Stimulated activated CD8-positive, alpha-beta memory T cell treated with anti-CD3 and anti-CD28 coated beads, Interleukin-7, amount 100 ng/mL, for 1 hour (primary cell): ENCODE measurements at places on chromosomes 1 and 21.
A peak's percentile ranks its signal among the peaks of the same experiment; 100 is the strongest.

GRCh38 chr1:181676269-181676668 is 193.0 kb downstream of the CACNA1E start:
- no peak for DNase-seq

DNA sequence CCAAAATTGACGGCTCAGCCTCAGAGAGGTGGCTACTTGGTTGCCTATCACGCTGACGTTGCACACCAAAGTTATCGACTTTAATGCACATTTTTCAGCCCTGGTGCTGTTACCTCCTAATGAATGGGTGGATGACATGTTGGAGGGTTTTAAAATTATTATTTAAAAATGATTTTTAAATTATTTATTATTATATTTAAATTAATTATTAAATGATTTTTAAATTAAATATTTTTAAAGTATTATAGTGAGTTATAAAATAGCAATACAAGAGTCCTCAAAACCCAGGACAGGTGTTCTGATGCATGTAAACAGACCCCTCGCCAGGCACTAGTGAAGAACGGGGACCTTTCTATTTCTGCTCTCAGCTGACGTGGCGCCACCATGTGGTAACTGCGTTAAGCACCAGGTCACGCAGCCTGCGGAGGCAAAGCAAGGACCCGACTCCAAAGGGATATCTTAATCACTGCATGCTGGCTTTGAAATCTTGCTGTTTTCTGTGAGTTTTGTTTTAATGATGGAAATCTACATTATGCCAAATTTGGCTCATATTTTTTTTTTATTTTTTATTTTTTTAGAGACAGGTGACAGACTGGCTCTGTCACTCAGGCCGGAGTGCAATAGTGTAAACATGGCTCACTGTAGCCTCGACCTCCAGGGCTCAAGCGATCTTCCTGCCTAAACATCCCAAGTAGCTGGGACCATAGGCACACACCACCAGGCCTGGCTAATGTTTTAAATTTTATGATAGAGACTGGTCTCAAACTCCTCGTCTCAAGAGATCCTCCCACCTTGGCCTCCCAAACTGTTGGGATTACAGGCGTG is 22.6 kb downstream of the CASP9 start:
- DNase-seq: peak; percentile 13

- no peak for DNase-seq
Measured at GRCh38 chr1:201270616-201271390, 12.5 kb upstream of the PKP1 start.

DNA sequence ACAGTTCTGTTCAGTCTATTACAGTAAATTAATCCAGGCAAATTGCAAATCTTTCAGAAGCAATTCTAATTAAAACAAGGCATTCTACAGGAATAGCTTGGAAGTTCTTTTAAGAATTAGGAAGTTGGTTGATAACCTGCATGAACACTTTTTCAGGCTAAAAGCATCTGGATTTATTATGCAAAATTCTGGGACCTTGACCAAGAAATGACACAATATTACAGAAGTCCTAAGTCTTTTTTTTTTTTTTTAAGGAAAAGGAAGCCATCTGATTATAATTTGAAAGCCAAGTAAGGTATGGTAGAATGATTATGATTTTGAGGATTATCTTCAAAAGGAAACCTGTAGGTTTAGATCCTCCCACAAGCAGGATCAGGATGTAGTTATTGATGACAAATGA is 74.7 kb upstream of the KCNK2 start:
- no peak for DNase-seq

- no peak for DNase-seq
Measured at GRCh38 chr1:79501153-79501552, 494.6 kb upstream of the ADGRL4 start.

DNA sequence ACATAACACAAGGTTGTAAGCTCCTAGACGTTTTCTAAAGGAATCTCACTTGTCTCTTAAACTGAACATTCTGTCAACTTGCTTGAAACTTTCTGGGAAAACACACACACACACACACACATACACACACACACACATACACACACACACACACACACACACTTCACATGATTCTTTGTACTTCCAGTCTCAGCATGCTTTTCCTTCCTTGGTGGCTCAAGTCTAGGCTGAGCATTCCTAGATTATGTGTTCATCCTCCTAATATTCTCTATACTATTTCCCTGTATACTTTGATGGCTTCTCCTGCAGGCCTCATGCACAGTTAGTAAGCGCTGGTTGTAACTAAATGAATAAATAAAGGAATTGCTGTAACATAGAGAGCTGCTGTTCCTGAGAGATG is 372.1 kb downstream of the PTPRC start:
- DNase-seq: no peak

DNA sequence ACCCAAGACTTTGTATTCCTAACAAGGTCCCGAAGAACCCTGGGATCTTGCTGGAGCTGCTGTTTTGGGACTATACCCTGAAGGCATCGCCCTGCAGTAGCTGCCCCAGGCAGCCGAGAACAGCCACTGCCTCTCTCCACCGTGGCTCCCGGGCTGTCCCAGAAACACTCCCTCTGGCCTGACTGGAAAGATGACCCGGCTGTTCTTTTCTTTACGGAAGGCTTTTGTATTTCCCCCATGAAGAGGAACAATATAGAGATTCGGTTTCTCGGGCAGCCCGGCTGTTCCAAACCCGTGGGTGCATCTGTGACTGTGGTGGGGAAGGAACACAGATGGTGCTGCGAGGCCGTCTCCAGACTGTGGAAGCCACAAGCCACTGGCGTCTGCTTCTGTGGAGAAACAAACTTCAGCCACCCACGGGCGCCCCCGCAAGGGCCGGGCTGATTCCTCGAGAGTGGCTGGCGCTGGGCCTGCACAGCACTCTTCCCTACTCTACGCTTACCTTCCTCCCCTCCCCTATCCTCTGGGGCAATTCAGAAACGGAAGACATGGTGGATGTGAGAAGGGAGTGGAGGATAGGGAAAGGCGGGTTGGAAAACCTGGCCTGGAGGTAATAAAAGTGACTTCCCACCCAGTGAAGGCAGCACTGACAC is 33.7 kb upstream of the VASH2 start:
- DNase-seq: no peak

GRCh38 chr1:56081736-56082135 is 497.6 kb downstream of the PLPP3 start:
- DNase-seq: no peak

- no peak for DNase-seq
Measured at GRCh38 chr1:203521074-203521794, 27.3 kb downstream of the OPTC start.

- DNase-seq: no peak
Measured at GRCh38 chr21:44082648-44083440, 24.4 kb upstream of the PWP2 start.

DNA sequence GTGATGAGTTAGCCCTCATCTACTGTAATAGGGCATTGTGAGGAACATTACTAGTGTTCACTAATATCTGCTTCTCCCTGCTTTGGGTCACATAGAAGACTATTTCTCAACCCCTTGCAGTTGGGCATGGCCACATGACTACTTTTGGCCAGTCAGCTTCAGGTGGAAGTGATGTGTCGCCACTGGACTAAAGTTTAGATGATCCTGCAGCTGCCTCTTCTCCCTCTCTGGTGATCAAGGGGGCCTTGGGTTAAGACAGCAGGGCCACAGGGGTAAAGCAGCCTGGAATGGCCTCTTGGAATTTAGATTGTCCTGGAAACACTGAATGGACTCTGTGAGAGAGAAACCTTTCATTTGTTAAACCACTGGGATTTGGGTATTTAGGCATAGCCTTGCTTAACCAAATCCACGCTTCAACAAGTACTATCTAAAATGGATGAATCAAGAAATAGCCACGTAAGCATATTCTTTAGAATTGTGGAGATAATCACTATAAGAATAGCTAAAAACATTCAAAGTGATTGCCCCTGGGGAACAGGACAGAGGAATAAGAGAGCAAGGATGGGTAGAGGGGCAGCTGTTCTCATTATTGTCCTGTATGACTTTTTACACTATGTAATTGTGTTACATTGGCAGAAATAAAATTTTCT is 41.2 kb downstream of the OPRD1 start:
- no peak for DNase-seq

GRCh38 chr1:177884479-177885021 is 85.3 kb downstream of the SEC16B start:
- no peak for DNase-seq

DNA sequence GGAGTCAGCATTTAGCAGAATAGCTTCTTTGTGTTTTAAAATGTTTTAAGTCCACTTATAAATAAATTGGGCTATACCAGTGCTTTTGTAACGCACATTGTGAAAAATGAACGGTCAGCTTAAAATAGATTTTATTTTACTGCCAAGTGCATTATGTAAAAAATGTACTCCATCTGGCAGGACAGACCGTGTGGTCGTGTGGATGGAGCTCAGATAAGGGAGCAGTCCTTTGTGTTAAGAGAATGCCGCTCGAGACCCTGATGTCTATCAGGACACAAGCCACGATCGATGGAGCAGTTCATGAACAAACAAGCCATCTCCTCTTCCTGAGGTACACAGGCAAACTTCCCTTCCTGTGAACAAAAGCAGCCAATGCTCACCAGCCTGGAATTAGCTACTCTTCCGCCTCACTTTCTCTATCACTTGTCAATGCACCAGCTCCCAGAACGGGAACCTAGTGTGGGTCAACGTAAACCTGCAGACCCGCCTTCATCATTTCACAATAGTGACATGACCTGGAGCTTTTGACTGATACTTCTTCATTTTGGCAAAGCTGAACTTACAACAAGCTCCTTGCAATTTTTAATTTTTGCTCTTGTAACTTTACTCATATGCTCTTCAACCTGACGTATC is 243.5 kb downstream of the TGFB2 start:
- DNase-seq: no peak

DNA sequence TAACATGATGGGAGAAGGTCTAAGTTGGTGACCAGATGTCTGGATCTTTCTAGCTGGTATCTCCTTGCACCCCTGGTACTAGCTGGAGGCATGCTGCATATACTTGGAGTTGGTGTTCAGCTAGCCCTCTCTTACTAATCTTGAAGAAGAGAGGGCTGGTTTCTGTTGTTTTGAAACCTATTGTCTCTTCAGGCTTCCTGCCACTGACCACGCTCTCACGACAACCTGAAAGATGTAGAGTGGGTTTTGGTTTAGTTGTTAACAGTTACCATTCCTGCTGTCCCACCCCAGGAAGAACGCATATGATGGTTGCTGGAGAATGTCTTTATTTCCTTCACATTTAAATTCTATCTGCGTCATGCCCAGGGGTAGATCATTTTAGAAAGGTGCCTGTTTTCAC is 3.6 kb downstream of the MAN1C1 start:
- no peak for DNase-seq
